Regular cardiac myocyte (primary cell): ENCODE measurements at places on chromosomes 11 and 22. TPM values are rescaled to one million over a fixed set of nuclear protein-coding genes. Genes with fewer than 3 reads are reported as not detected.

The NXPE4 gene
- not detected in 2 replicates for total RNA-seq

The CACNA1I gene
- total RNA-seq = under 0.01 TPM in 1 of 2 replicates, not detected in the other

The IGF2 gene
- total RNA-seq = under 0.01 and 1.7 TPM in 2 replicates

The RHOD gene
- total RNA-seq = 6.2 and 6.5 TPM in 2 replicates

The LIF gene
- 79.2 and 97.8 TPM in 2 replicates for total RNA-seq

The SAA4 gene
- not detected in 2 replicates for total RNA-seq

The PRRG4 gene
- under 0.01 TPM in 2 replicates for total RNA-seq

The HBG2 gene
- total RNA-seq = not detected in 2 replicates

The OR52H1 gene
- total RNA-seq = 0.19 and 0.56 TPM in 2 replicates

The PAX6 gene
- total RNA-seq = not detected in 2 replicates
